Motor neuron (in vitro differentiated cells): ENCODE measurements at places on chromosomes 7 and 10. TPM values are rescaled to one million over a fixed set of nuclear protein-coding genes. Genes with fewer than 3 reads are reported as not detected.

GRCh38 chr10:71220689-71221540 lies 8.5 kb downstream of the UNC5B start:
- no peak for ATAC-seq

- ATAC-seq, result peak; percentile 41
Measured at GRCh38 chr7:116952635-116953371, 498 bp upstream of the ST7 start.

GRCh38 chr7:109956916-109957315 lies 1134.0 kb upstream of the LRRN3 start:
- no peak for ATAC-seq

Gene SPDYE6
- total RNA-seq, result 0.16 and 0.23 TPM in 2 replicates

DNA sequence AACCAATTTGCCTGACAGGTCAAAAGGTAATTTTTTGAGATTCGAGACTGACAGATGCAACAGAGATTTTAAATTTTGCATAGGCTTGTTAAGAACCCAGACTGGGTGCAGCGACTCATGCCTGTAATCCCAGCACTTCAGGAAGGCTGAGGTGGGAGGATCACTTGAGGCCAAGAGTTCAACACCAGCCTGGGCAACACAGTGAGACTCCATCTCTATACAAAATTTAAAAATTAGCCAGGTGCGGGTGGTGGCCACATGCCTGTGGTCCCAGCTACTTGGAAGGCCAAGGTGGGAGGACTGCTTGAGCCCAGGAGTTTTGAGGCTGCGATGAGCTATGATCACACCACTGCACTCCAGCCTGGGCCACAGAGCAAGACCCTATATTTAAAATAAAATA lies 34.6 kb downstream of the AMZ1 start:
- no peak for ATAC-seq

GRCh38 chr10:70804421-70804808 lies 11.3 kb upstream of the SGPL1 start:
- ATAC-seq, result no peak

- ATAC-seq, result no peak
Measured at GRCh38 chr7:142670511-142670910, 78.8 kb upstream of the PRSS1 start.

GRCh38 chr10:27783660-27784059 lies 38.0 kb upstream of the MKX start:
- no peak for ATAC-seq

DNA sequence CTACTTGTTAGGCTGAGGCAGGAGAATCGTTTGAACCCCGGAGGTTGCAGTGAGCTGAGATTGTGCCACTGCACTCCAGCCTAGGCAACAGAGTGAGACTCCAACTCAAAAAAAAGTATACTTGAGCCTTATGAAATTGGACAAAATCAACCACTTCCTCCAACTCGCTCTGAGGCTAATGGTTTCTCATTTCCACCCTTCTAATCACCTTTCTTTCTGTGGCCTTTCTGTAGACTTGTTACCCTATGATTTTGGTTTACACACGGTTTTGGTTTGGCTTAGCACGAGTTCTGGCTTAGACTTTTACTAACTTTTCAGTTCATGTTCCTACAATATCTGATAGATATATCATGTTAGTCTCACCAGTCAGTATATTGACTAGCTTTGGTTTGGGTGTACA lies 152.0 kb downstream of the PHTF2 start:
- ATAC-seq, result no peak

GRCh38 chr10:25555865-25556264 lies 378.2 kb upstream of the MYO3A start:
- no peak for ATAC-seq

DNA sequence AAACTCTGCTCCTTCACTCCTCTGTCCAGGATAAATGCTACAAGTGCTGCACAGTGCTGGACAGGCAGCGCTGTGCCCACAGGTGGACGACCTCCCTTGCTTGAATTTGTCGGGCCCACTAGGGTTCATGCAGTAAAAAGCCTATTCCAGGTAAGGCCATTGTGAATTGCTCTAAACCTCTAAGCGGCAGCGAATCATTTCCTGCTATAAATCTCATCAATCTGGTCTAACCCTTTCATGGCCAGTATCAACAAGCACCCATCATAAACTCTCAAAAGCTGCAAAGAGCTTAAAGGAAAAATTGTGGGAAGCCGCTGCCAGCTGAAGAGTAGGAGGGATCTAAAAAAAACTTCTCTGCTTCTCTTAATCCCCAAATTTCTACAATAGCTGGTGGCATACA lies 134.2 kb downstream of the SLC25A13 start:
- ATAC-seq, result no peak

Gene GDF2
- total RNA-seq, result not detected in 2 replicates

DNA sequence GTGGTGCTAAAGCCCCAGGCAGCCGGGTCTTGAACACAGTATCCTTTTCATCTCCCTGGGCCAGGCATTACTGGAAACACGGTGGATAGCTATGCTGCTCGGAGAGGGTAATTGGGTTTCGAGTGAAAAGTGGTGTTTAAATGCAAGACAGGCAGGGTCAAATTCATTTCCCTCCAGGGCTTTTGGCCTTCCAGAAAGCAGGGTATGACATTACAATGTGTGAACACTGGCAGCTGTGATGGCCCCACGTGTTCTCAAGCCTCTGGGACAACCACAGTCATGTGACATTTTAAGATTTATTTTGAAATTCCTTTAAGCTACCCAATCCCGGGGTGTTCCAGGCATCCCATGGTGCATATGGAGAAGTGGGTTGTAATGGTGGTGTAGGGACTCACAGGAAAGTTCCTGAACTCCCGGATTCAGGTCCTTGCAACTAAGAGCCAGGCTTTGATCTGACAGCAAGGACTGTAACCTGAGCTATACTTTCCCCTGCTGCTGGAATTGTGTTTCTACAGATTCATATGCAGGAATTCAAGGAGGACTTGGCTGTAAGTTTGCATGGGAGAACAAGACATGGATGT lies 46.8 kb downstream of the INSYN2A start:
- ATAC-seq, result peak; percentile 85

Gene NPY4R2
- total RNA-seq, result 0.11 TPM in 1 of 2 replicates, not detected in the other

GRCh38 chr7:30206942-30207341 lies 72.2 kb downstream of the MTURN start:
- ATAC-seq, result peak; percentile 24

DNA sequence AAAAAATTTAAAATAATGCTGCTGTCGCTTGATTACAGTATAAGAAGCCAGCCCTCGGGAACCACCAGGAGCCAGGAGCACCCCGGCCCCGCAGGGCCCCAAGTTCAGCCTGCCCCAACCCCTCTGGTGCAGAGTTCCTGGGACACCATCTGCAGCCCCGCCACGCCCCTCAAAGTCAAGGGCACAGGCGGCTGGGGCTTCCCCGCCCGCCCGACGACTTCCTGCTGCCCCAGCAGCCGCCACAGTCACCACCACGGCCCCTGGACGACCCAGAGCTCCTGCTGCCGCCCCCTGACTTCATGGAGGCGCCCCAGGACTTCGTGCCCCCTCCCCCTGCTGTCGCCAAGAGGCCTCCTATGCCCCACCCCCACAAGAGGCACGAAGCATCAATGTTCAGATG lies 103.6 kb upstream of the PDSS1 start:
- ATAC-seq, result no peak

Gene COBL
- total RNA-seq, result 0.50 and 0.92 TPM in 2 replicates

- no peak for ATAC-seq
Measured at GRCh38 chr10:71605263-71605962, 114.2 kb downstream of the C10orf105 start.

Gene OR2A12
- not detected in 2 replicates for total RNA-seq

GRCh38 chr7:39460486-39460885 lies 105.7 kb upstream of the YAE1 start:
- ATAC-seq, result no peak

GRCh38 chr10:7480742-7481367 lies 70.0 kb upstream of the SFMBT2 start:
- ATAC-seq, result no peak

Gene C10orf105
- 0.18 and 0.21 TPM in 2 replicates for total RNA-seq

GRCh38 chr7:41955893-41956675 lies 253.2 kb upstream of the INHBA start:
- peak; percentile 32 for ATAC-seq

DNA sequence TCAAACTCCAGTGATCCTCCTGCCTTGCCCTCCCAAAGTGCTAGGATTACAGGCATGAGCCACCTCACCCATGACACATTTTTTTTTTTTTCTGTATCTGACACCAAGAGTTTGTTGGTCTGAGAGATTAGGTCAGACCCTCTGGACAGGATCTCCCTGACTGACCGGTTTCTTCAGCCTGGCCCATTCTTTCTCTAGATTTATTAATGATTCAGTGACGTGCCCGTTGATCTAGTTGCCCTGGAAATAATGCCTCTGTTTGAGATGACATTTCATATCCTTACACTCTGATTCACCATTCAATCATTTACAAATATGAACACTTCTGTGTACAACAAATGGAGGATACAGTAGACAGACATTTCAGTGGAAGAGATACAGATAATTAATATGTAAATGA lies 1.4 kb upstream of the ZNF212 start:
- ATAC-seq, result no peak

DNA sequence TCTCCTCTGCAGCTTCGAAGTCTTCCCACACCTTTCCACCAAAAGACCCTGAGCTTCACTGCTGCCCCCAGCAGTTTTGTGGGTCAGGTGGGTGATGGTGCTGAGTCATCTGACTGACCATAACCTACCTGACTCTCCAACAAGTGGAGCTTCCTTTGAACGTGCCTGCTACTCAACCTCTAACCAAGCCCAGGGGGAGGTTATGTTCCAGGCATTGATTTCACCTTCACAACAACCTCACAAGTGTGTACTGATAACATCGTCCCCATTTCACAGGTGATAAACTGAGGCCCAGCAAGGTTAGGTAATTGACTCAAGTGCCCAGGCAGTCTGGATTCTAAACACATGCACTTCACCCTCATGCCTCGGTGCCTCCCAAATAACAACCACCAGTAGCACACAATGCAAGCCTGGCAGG lies 66.7 kb downstream of the DLG5 start:
- ATAC-seq, result no peak

Gene FXYD4
- total RNA-seq, result not detected in 2 replicates

DNA sequence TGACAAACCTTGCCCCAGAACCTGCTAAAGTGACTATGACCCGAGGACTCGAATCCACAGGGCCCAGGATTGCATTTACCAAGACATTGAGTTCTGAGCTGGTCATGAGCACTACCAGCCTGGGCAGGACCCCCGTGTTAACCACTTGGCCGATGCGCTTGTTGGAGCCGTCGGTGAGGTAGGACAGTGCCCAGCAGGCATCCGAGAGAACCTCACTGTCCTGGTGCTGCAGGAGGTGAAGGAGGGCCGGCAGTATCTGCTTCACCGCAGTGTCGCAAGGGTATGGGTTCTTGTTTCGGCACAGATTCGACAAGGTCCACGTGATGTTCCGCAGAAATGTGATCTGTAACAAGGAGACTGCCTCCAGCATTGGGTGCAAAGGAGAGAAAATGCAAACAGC lies 19.7 kb downstream of the KPNA7 start:
- no peak for ATAC-seq

Gene PIP
- total RNA-seq, result not detected in 2 replicates

DNA sequence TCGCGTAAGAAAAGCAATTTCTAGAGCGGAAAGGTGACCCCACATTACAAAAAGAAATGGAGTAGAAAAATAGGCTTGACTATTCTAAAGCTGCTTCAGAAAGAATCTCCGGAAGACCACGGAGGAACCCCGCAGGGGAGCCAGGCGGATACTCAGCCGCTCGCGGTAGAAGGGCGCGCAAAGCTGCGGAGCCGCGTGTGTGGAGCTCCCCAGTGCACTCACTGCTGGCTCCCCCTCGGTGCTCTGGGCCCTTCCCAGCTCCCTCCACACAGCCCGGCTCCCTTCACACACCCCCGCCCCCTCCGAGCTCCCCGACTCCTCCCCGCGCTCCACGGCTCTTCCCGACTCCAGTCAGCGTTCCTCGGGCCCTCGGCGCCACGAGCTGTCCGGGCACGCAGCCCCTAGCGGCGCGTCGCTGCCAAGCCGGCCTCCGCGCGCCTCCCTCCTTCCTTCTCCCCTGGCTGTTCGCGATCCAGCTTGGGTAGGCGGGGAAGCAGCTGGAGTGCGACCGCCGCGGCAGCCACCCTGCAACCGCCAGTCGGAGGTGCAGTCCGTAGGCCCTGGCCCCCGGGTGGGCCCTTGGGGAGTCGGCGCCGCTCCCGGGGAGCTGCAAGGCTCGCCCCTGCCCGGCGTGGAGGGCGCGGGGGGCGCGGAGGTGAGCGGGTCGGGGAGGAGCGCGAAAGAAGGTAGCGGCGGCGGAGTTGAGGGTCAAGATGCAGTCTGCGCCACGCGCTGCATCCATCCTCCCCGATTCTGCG lies at the start of gene STEAP2:
Gene STEAP2, plus strand, starts transcription at position 350 of the 758 bp plus-strand sequence. CDS start 13,343 bp downstream, outside the sequence.
- ATAC-seq, result peak; percentile 98

- ATAC-seq, result no peak
Measured at GRCh38 chr10:129041916-129042315, 425.1 kb upstream of the MGMT start.

GRCh38 chr10:1449572-1450205 lies 287.6 kb downstream of the ADARB2 start:
- ATAC-seq, result peak; percentile 57

Gene DNAJC12
- 46.7 and 49.8 TPM in 2 replicates for total RNA-seq

DNA sequence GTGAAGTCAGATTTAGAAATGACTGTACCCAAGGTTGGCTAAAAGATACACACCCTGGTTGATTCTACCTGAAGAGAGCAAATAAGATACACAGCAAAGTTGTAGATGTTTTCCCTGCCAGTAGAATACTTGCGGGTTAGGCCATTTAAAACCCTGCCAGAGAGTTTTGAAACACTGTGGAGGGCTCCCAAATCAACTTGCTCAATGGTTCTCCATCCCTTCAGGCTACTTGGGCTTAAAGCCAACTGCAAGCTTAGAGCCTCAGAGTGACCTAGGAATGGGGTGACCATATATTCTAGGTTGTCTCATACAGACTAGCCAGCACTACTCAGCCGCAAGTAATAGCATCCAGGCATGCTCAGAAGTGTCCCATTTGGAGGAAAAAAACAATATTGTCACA lies 10.0 kb downstream of the CAV1 start:
- no peak for ATAC-seq

DNA sequence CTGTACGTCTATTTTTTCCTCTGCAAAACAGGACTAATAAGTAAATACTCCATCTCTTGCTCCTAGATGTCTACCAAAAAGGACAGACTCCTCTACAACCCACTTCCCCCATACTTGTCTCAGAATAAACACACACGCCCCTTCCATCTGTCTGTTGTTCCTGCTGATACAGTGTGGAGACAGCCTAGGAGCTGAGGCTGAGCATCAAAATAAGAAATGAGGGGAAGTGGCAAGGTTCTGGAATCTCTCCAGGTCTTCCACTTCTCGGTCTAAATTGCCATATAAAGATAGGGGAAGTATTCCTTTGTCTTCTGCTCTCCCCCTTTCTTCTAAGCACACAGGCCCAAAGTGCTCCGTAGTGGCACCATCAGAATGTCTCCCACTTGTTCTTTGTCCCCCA lies 30.8 kb upstream of the VSIR start:
- no peak for ATAC-seq

GRCh38 chr10:34400075-34400474 lies 415.0 kb downstream of the PARD3 start:
- ATAC-seq, result no peak

DNA sequence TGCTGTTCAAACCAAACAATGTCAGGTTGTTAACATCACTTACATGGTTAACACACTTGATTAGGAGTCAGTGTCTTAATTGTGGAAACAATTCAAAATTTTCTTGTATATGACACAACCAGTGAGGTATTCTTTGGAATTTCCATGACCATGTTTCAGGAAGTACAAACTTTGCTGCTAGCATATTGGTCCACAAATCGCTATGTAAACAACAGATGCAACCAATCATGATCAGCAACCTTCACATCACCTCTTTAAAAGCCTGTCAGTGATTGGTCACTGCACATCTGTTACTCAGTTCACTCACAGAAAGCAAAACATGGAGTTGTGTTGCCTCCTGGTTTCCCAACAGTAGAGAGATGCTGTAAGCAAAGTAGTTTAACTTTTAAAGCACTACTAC lies 108.9 kb upstream of the FAM3C start:
- no peak for ATAC-seq
